ENCODE measurements at places on chromosomes 1 and 21.

GRCh38 chr1:210730023-210730422 is 401.3 kb downstream of the HHAT start:
- no peak for DNase-seq

DNA sequence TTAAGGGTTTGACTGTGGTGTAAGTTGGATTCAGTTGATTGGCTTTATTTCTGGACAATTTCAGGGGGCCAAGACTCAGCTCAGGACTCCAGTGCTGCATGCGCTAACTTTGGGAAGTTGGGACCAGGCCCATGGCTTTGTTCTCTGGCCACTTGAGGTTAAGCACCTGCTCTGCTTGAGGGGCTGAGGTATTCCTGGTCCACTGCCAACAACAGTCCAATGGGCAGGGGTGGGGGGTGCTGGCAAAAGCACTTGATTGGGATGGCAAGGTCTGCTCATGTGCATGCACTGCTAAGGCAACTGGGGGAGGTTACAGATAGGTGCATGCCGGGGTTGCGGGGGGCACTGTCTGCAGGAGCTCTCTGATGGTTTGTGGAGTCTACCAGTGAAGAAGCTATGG is 52.6 kb upstream of the ASB17 start:
- DNase-seq, result no peak

DNA sequence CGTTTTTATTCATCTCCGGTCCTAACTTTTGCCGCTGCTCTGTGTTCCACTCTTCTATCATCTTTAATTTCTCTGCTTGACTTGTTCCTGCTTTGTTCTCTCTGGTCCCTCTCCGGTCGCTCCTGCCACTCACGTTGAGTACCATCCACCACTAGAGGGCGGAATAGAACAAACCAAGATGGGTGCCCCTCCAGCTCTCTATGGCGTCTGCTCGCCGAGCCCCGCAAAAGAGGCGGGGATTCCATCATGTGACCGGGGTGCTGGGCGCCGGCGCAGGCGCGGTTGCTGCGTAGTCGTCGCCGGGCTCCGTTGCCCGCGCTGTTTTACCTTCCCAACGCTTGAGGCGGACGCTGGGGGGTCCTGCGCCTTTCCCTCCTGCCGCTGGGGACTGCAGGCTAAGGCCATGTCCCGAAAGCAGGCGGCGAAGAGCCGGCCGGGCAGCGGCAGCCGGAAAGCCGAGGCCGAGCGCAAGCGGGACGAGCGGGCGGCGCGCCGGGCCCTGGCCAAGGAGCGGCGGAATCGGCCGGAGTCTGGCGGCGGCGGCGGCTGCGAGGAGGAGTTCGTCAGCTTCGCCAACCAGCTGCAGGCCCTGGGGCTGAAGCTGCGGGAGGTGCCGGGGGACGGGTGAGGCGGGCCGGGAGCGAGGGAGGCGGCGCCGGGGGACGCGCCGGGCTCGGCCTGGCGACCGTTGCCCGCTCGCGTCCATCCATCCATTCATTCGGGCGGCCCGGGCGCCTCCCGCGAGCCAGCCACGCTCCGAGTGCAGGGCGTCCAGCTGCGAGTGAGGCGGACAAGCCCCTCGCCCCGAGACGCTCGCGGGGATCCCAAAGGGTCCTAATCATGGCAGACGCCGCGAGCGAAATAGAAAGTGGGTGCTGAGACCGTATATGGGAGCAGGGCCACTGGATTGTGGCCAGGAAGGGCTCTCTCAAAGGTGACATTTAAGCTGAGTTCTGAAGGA is at the start of gene OTUD3:
Gene OTUD3 (plus strand): TSS at position 285 of the 961 bp plus-strand sequence. CDS start 119 bp downstream, at position 404.
- DNase-seq, result peak; percentile 97

DNA sequence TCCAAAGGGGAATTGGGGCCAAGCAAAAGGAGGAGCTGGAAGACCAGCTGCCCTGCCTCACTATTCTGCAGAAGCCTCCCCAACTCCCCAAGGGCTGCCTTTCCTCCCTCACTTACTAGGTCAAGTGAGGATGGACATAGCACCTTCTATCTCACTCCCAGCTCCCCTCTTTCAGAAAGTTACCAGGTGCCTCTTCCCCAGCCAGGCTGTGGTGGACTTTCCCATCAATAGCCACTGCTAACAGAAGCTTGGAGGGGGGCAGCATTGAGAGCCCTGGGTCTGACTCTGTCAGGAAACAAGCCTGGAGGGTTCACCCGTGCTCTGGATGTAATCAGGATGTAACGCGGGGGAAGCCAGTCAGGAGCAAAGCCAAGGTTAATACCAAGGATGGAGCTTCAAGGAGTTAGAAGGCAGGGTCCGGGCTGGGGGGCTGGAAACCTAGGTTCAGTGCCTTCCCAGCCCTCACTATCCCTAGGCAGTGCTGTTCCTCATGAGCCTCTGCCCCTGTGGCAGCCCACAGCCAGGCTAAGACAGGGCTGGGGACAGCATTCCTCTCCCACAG is 127.8 kb upstream of the NGF start:
- peak; percentile 31 for DNase-seq

- no peak for DNase-seq
Measured at GRCh38 chr1:244863491-244864252, 671 bp downstream of the HNRNPU start.
